WTC11 (cell line): ENCODE measurements at places on chromosomes 2 and 18. TPM values are rescaled to one million over a fixed set of nuclear protein-coding genes. Genes with fewer than 3 reads are reported as not detected.

CDKL4 gene
- total RNA-seq, result 0.16 to 0.46 TPM (median 0.34 TPM) in 3 replicates

CYP27A1 gene
- total RNA-seq, result 5.6 to 9.3 TPM (median 8.1 TPM) in 3 replicates

WDR35 gene
- 15.4 to 16.5 TPM (median 15.5 TPM) in 3 replicates for total RNA-seq

DNA sequence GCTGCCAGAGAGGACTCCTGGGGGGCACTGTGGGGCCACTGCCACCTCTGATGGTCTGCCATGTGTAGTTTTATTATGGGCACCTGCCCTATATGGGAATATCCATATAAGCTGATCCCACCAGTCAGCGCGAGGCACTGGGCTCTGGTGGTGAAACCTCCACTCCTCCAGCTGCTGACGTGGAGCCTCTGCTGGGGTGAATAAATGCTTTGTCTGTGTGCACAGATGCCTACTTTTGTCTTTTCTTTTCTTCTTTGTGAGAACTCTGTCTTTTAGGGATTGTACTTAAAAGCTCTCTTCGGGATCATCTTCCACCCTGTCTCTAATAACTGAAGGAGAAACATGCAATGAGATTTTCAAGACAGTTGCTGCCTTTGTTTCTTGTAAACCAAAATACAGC lies 68.9 kb upstream of the NCK2 start:
- no peaks in the 10 kb centered on the region; the same call in none of the 2 replicates for H3K27me3 ChIP-seq
- no peak overlapping the region for H3K4me3 ChIP-seq
- no peak for DNase-seq

DNA sequence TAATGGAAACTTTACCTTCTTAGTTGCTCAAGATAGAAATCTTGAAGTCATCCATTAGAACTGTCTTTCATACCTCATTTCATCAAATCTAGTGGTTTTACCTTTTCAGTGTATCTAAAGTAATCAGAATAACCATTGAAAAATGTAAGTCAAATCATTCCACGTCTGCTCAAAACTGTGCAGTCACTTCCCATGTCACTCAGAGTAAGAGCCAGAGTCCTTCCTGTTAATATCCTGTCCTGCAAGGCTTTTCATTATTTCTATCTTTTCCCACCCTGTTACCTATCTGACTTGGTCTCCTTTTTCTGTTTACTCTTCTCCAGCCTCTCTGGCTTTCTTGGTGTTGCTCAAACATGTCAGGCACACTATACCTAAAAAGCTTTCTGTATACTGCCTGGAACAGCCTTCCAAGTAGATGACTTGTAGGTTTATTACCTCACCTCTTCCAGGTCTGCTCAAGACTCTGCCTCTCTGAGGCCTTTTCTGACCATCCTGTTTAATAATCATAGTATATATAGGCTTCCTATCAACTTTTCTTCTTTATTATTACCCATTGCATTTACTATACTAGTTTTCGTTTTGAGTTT lies 3.4 kb downstream of the C2orf69 start:
- no peak overlapping the region for H3K27ac ChIP-seq
- DNase-seq, result no peak
- peak overlapping the region; percentile 7 for H3K4me3 ChIP-seq
- peaks cover 57% of the 10 kb centered on the region for H3K36me3 ChIP-seq
- H3K4me1 ChIP-seq, result peaks cover 23% of the 10 kb centered on the region

GRCh38 chr2:622357-622756 lies 54.8 kb downstream of the TMEM18 start:
- H3K4me3 ChIP-seq, result no peak overlapping the region
- 0 out of 2 replicates have a peak, but pooled peaks cover 7% of the 10 kb centered on the region for H3K36me3 ChIP-seq
- H3K27ac ChIP-seq, result no peak overlapping the region
- H3K27me3 ChIP-seq, result peaks cover 3% of the 10 kb centered on the region; the same call in 1 of the 2 replicates
- no peak for DNase-seq

CXCR1 gene
- total RNA-seq, result not detected in 3 replicates

DNA sequence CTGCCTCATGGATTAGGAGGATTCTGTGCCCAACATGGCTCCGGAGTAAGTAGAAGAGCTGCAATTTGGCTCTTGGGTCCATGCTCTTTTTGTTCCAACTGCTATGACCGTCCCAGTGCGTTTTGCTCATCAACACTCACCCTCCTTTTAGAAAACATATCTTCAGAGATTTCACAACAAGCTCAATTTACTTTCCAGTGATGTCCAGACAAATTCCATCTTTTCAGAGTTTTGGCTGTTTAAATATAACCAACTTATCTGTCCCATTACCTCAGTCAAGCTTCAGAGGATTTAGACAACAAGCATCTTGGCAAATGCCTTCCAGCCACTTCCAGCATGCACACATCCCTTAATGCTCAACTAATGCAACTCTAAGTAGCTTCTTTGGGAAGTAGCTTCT lies 6.9 kb upstream of the SLC14A2 start:
- no peak overlapping the region for H3K27ac ChIP-seq
- no peak for DNase-seq
- H3K4me3 ChIP-seq, result no peak overlapping the region
- peaks cover 29% of the 10 kb centered on the region for H3K4me1 ChIP-seq
- H3K36me3 ChIP-seq, result no peaks in the 10 kb centered on the region
- H3K27me3 ChIP-seq, result no peaks in the 10 kb centered on the region

- H3K36me3 ChIP-seq, result peaks cover 5% of the 10 kb centered on the region; the same call in 1 of the 2 replicates
- peak overlapping the region; percentile 87 for H3K4me3 ChIP-seq
- H3K27me3 ChIP-seq, result peaks cover 5% of the 10 kb centered on the region; the same call in 1 of the 2 replicates
- peak; percentile 68 for DNase-seq
Measured at GRCh38 chr2:12716032-12716281, 779 bp upstream of the TRIB2 start.

MYL12A gene
- total RNA-seq, result 205 to 230 TPM (median 213 TPM) in 3 replicates

DNA sequence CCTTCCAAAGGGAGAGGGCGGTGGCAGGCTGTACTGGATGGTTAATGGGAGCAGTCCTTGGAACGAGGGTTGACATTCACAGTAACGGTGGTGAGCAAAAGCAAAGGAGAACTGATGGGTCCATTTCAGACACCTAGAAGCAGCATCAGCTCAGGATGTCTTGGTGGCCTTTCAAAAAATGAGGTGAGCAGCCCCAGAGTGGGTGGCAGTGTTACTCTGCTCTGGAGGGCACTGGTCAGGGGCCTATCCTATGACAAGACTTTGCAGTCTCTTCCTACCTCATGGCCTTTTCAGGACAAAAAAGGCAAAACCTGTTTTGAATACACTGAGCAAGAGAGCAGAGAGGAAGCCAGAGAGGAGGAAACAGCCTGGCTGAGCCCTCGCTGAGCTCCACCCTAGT lies 23.5 kb downstream of the CAPN14 start:
- peaks cover 4% of the 10 kb centered on the region; the same call in 1 of the 2 replicates for H3K27me3 ChIP-seq
- peaks cover 7% of the 10 kb centered on the region for H3K4me1 ChIP-seq
- no peak overlapping the region for H3K27ac ChIP-seq
- H3K36me3 ChIP-seq, result no peaks in the 10 kb centered on the region
- no peak for DNase-seq

- H3K27me3 ChIP-seq, result no peaks in the 10 kb centered on the region
- H3K27ac ChIP-seq, result no peak overlapping the region
- peak overlapping the region; percentile 52 for H3K4me3 ChIP-seq
Measured at GRCh38 chr2:170873035-170873692, 55.9 kb upstream of the GORASP2 start.

DNA sequence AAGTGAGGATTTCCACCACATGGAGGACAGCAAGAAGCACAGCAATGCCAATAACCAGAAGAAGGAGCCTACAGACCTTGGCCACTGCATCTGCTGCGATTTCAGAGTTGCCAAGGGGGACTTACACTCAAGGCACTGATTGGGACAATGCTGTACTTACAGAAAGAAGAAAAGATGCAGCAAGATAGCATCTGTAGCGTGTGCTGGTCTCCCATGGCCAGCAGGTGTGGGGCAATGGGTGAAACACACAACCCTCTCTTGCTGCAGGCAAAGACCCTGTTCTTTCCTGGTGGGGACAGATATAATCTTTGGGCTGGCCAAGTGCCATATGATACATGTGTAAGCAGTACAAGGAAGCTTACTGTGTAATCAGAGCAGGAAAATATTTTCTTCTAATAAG lies 85.4 kb upstream of the GPR45 start:
- H3K4me1 ChIP-seq, result no peaks in the 10 kb centered on the region
- peaks cover 9% of the 10 kb centered on the region for H3K36me3 ChIP-seq
- H3K27me3 ChIP-seq, result no peaks in the 10 kb centered on the region; the same call in 1 of the 2 replicates

- no peak for DNase-seq
- H3K36me3 ChIP-seq, result no peaks in the 10 kb centered on the region
- H3K27ac ChIP-seq, result no peak overlapping the region
- no peaks in the 10 kb centered on the region for H3K27me3 ChIP-seq
- H3K4me1 ChIP-seq, result no peaks in the 10 kb centered on the region
Measured at GRCh38 chr2:200669308-200669707, 83.5 kb downstream of the AOX1 start.

DNA sequence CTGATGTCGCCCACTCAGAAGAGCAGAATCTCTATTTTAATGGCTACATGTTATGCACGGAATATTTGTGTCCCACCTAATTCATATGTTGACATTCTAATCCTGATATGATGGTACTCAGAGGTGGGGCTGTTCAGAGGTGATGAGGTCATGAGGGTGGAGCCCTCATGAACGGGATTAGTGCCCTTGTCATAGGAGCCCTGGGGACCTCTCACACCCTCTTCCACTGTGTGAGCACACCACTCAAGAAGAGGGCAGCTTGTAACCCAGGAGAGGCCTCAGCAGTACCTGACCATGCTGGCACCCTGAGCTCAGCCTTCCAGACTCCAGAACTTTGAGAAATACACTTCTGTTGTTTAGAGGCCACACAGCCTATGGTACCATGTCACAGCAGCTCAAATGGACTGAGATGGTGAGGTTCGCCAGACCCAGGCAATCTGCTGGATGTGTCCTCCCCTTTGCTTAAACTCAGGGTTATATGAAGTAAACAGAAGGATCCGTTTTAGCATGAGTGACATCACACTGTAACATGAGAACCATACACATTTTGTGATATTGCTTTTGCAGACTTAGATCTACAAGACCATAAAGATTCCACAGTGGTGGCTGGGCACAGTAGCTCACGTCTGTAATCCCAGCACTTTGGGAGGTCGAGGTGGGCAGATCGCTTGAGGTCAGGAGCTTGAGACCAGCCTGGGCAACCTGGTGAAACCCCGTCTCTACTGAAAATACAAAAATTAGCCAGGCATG lies 48.7 kb downstream of the ATOH8 start:
- no peak for DNase-seq
- no peaks in the 10 kb centered on the region for H3K36me3 ChIP-seq
- H3K27me3 ChIP-seq, result peaks cover 7% of the 10 kb centered on the region; the same call in 1 of the 2 replicates
- no peaks in the 10 kb centered on the region for H3K4me1 ChIP-seq
- no peak overlapping the region for H3K27ac ChIP-seq

HAAO gene
- 8.0 to 9.8 TPM (median 8.4 TPM) in 3 replicates for total RNA-seq

DNA sequence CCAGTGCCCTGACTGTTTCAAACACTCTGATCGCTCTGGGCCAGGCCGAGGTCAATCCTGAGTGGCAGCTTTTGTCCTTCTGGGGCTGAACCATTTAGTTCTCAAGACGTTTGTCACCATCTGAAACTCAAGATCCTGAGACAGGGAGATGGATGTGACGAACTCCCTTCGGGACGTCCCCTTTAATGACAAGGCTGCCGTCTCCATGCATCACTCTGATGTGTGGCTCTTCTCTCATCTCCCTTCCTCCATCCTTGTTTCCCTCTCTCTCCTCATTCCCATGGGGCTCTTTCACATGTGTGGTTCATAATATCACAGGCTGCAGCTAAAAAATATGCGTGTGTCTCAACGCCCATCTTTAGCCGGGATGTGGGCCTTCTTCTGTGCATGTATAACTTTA lies 189.6 kb downstream of the DNER start:
- H3K27ac ChIP-seq, result no peak overlapping the region
- no peaks in the 10 kb centered on the region for H3K36me3 ChIP-seq
- H3K27me3 ChIP-seq, result no peaks in the 10 kb centered on the region
- DNase-seq, result no peak

ALPG gene
- total RNA-seq, result 0.94 to 1.3 TPM (median 1.2 TPM) in 3 replicates

CROCC2 gene
- not detected in 3 replicates for total RNA-seq

GRCh38 chr2:240170883-240171282 lies 30.4 kb upstream of the OTOS start:
- H3K4me3 ChIP-seq, result no peak overlapping the region
- H3K4me1 ChIP-seq, result no peaks in the 10 kb centered on the region
- no peaks in the 10 kb centered on the region for H3K36me3 ChIP-seq
- no peak for DNase-seq
- H3K27ac ChIP-seq, result no peak overlapping the region
